Left lung (tissue), 14 donors: ENCODE measurements at places on chromosomes 16 and 17. TPM values are rescaled to one million over a fixed set of nuclear protein-coding genes. Genes with fewer than 3 reads are reported as not detected.

Gene QRICH2
- 8.0 TPM for polyA plus RNA-seq

GRCh38 chr16:35492225-35492624, 2032.8 kb downstream of the TP53TG3F start:
- DNase-seq: no peak

- no peak for DNase-seq
Observed at GRCh38 chr16:3377917-3378316, 22.2 kb downstream of the OR2C1 start.

DNA sequence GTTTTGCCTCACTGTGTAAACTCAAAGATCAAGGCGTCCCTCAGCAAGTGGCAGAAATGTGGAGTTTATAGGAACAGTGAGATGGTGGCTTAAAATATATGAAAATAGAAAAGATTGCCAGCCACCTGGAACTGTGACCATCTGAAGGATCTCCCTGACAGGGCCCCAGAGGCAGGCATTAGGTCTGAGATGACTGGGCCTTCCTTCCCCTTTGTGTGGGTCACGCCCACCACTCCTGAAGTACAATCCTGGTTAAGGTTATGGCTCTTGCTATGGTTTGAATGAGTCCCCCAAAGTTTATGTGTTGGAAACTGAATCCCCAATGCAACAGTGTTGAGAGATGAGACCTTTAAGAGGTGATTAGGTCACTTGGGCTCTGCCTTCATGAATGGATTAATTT, 6.4 kb downstream of the ST6GALNAC2 start:
- DNase-seq: no peak
